ENCODE measurements at places on chromosomes 4 and X.

- DNase-seq: no peak
Observed at GRCh38 chr4:175109933-175110332, 191.8 kb downstream of the ADAM29 start.

DNA sequence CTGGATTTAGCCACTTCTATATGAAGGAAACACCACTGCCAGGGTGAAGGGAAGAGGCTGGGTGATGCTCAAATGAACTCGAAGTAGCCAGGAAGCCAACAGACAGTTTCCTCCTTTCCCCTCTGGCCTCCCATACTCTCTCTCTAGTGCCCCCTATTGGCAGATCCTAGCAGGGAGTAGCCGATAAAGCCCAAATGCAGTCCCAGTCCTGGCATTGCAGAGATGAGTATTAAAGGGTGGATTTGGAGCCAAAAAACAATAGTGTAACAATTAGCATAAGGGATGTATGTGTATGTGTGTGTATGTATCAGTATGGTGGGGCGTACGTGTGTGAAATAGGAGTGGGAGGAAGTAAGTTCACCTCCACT is 213.8 kb upstream of the LDB2 start:
- DNase-seq: no peak

GRCh38 chrX:118974088-118974907 is at the start of gene LONRF3:
Gene LONRF3 (plus strand): TSS chrX:118974618. CDS start chrX:118974781, 163 bp downstream.
- peak; percentile 4 for DNase-seq

DNA sequence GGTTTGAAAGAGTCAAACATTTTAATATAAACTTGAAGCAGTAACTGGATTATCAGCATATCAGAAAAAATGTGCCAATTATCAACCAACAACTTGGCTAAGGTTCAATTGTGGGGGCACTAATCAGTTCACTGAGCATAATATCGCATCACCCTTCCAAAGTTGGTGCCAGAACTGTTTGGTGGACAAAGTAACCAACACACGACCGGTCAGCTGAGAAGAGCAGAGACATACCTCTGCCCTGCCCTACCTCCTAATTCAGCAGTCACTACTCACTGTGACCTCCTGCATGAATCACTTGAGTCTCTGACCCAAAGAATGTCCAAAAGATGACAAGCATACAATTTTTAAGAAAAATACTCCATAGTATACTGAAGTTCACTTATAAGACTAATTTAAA is 53.2 kb downstream of the TSPAN5 start:
- no peak for DNase-seq

GRCh38 chrX:318068-318738 is 393 bp downstream of the GTPBP6 start:
- peak; percentile 98 for DNase-seq

GRCh38 chr4:66045913-66046312 is 375.6 kb upstream of the EPHA5 start:
- no peak for DNase-seq

DNA sequence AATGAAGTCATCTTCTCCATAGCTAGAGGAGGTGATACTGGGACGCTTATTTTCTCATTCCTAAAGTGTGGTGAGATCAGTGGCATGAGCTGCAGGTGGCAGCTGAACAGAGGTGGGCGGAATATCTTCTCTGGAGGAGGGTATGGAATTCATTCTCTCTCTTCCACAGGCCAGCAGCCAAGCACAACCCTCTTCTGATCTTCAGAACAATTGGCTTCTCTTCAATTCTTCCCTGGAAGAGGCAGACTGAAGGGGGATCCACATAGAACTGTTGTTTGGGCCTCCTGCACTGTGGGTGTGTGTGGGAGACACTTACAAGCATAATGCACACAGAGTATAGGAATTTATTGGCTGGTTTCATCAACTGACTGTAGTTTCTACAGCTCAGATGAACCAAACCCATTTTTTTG is 180.4 kb upstream of the RASGEF1B start:
- DNase-seq: no peak

DNA sequence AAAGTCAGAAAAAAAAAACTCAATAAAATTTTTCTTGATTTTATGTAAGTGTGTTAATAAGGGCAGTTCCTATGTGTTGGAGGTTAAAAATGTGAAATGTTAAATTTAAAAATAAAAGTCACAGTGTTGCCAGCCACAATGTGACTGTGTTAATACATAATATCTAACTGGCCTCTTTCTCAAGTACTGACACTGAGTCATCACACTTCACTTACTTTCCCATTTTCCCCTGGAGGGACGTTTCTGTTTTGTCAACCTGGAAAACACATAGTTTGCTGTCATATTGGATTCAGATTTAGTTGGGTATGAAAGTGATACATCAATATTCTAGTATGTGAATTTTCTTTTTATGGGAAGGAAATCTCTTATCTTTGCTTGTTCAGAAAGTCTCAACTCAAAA is 46.4 kb downstream of the ARHGEF38 start:
- DNase-seq: no peak

DNA sequence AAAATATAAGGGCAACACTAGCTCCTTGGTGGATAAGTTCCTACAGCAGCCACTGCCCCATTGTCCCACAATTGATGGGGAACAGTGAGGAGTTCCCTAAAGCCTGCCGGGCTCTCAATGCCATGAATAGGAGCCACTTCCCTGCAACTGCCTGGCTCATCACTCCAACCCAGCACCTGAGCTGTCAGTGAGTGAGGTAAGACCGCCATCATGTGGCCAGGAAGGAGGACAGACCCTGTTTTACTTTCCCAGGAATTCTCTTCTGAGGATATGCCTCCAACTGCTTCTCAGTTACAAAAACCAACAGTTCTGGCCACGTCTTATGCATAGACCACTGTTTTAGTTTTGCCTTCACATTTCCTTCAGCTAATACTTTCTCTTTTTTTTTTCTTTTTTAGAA is 45.5 kb downstream of the SRPX start:
- no peak for DNase-seq

DNA sequence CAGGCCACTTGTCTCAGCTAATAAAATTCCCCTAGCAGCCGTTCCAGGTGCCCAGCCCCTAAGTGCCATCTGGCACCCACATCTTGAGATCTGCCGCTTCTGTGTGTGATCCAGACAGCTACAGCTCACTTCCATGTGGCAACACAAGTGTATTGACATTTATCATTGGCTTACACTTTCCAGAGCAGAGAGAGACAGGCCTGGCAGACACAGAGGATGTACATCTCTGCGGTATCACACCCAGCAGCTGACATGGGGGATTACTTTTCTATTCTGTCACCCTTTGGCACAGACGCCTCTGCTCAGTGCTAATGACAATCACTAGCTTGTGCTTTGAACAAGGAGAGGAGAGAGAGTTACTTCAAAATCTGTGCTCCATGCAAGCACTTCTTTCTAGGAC is 195.9 kb downstream of the KDR start:
- DNase-seq: no peak

DNA sequence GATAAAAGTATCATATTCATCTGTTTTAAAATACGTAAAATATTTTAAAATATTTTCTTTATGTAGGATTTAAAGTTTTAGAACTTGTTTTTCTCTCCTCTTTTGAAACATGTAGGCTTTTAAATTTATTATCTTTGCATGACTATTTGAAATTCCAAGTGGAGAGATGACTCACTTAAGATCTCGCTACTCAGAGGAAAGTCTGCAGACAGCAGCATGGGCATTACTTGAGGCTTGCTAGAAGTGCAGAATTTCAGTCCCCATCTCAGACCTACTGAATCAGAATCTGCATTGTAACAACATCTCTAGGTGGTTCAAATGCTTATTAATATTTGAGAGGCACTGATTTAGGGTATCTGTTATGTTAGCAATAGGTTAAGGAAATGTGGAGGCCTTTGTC is 225.7 kb upstream of the ARX start:
- DNase-seq: no peak

DNA sequence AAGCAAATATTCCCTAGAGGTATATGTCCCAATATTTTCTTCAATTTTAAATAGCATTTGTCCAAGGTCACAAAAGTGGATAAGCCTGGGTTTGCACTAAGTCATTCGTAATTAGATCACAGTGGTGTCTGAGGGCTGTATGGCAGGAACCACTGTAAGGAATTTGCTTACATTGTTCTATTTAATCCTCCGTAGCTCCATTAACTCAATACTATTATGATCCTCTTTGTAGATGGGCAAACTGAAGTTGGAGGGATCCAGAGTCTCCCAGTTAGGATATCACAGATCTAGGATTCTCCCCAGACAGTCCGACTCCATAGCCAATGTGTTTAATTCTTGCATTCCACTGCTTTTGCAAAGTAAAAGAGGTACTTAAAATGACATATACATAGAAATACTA is 242.7 kb upstream of the DCAF8L1 start:
- no peak for DNase-seq

GRCh38 chrX:2875798-2876399 is 47.2 kb downstream of the GYG2 start:
- no peak for DNase-seq

DNA sequence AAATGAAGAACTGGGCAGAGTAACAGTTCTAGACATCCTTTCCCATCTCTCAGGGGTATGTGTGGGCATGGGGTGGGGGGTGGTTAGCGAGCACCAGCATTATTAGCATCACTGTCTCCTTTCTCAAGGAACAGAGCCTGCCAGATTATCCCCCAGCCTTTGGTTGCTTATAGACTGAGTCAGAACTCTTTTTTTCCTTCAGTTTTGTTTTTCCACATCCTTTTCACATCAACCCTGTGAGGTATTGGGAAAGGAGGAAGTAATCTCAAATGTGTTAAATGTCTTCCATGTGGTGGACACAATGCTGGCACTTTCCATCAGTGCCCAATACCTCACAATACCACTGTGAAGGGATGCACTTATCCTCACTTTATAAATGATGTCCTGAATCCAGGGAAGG is 3.1 kb upstream of the FGF16 start:
- DNase-seq: no peak

- no peak for DNase-seq
Observed at GRCh38 chrX:56800801-56801200, 71.8 kb downstream of the NBDY start.

GRCh38 chr4:3026540-3026939 is 47.8 kb downstream of the HTT-AS start:
- no peak for DNase-seq

DNA sequence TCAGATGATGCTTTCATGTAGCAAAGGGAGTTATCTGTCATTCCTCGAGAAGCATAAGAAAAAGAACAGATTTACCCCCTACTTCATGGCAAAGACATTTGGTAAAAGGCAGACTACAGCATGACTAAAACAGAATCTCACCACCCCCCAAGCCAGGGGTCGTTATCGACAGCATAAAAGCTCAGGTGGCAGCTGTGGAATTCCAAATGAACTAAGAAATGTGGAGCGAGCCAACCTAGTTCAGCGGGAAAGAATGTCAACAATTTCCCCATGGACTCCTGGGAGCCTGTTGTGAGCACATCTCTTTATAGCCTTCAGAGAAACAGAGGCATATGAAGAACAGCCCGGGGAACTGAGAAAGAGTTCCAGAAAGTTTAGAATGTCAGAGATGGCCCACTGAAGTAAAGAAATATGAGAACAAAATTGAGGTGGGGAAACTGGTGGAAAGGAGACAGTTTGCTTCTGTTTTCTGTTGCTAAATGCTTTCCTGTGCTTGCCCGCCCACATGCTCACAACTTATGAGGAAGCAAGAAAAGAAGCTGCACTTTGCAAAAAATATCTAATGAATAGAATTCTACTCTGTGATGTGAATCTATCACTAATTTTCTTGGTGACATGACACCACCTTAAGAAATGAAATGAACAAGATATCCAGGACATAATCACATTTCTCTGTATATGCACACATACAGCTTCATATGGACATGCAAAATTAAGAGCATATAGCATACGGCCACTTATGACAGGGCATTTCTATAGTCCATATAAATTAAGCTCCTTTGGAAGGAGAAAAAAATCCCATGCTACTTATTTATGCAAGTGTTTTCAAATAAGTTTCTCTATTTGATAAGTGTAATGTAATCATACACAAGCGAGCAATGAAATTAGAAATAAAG is 135.3 kb upstream of the MID1 start:
- DNase-seq: no peak

DNA sequence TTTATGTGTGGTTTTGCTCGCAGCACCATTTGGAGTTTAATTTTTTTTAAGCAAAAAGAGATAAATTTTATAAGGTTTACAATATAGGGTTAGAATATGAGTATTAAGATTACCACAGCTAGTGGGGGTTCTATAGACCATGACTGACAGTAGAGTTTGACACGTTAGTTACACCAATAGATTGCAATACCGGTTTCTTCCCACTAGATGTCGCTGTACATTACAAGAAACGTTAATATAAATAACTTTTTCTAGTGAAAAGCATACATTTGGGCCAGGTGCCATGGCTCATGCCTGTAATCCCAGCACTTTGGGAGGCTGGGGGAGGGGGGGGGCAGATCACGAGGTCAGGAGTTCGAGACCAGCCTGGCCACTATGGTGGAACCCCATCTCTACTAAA is 433.6 kb downstream of the MAGEB5 start:
- DNase-seq: peak; percentile 5

- DNase-seq: no peak
Observed at GRCh38 chr4:162557516-162558106, 393.8 kb upstream of the FSTL5 start.

DNA sequence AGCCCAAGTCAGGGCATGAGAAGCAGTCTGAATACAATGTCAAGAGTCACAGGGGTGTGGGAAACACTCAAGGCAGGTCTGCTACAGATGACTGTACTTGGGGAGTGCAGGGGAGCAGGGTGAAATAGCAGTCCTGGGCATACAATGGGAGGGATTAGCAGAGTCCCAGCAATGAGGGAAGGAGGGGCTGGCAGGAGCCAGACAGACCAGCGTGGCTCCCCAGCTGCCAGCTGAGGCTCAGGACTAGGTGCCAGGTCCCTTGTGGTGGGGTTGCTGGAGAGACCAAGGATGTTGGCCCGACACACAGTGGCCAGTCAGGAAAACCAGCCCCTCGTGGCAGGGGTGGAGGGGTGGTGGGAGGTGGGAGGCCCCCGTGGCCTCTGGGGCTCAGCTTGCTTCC is 86.6 kb downstream of the RTL5 start:
- no peak for DNase-seq

GRCh38 chrX:72146527-72146926 is 14.8 kb upstream of the RTL5 start:
- no peak for DNase-seq

- DNase-seq: no peak
Observed at GRCh38 chrX:103439161-103439560, 62.8 kb downstream of the BEX3 start.

DNA sequence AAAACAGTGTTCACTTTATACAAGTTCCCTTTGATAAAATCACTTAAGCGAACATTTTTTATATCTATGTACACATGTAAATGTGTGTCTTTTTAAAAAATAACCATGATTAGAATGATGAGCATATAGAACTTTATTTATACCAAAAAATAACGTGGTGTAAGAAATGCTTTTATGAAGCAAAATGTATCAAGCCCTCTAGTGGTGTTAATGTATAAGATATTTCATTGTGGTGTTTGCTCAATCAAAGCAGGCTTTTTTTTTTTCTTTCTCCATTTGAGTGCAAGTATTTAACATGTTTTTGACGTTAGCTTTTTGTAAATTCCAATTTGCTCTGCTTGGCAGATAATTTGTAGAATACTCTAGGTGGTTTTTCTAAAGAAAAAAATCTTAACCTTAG is 2092.4 kb upstream of the TENM3 start:
- DNase-seq: no peak
